ENCODE measurements at places on chromosomes 2 and 18.

- DNase-seq, result no peak
These were observed 441.8 kb downstream of the LRATD1 start for GRCh38 chr2:15074319-15074718.

DNA sequence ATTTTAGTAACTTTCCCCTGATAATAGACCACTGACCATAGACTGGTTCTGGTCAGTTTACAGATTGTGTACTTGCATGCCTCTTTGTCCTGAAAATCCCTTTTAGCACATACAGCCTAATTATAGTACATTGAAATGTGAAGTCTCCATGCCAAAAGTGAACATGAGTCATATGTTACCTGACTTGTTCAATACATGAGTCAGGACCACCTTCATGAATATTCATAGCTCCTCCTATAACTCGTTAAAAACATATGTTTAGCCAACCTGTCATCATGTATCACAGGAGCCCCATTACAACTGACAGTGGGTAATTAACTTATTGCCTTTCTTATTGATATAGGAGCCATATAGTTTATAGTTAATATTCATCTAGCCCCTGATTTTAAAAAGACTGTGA, 78.6 kb downstream of the SH3YL1 start:
- DNase-seq, result no peak

GRCh38 chr2:182642328-182642727, 73.7 kb upstream of the DNAJC10 start:
- DNase-seq, result no peak

- no peak for DNase-seq
These were observed 5.8 kb downstream of the ASIC4 start for GRCh38 chr2:219520079-219520478.

- DNase-seq, result peak; percentile 6
These were observed 62.8 kb downstream of the GALNT14 start for GRCh38 chr2:31075431-31075830.

DNA sequence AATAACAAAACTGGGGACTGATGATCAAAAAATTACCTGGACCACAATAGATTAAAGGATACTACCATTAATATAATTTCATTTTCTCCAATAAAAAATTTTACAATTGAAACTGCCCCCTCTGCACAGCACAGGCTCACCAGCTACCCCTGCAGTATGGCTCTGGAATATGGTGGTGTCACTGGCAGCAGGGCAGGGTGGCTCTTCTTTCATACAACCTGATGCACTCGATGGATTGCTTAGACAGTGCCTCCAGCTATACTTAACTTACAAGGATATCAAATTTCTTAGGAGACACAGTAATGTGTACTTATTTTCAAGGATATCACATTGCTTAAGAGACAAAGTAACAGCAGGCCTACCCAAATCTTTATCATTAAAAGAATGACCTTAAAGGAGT, 124.0 kb downstream of the PRELID3A start:
- no peak for DNase-seq

GRCh38 chr2:128563348-128563687, 244.7 kb upstream of the HS6ST1 start:
- DNase-seq, result peak; percentile 90

- DNase-seq, result no peak
These were observed 166.8 kb upstream of the ID2 start for GRCh38 chr2:8514796-8515758.

GRCh38 chr2:46171996-46172546, 125.1 kb upstream of the EPAS1 start:
- no peak for DNase-seq

GRCh38 chr2:162090109-162090508, 16.1 kb upstream of the DPP4 start:
- no peak for DNase-seq

DNA sequence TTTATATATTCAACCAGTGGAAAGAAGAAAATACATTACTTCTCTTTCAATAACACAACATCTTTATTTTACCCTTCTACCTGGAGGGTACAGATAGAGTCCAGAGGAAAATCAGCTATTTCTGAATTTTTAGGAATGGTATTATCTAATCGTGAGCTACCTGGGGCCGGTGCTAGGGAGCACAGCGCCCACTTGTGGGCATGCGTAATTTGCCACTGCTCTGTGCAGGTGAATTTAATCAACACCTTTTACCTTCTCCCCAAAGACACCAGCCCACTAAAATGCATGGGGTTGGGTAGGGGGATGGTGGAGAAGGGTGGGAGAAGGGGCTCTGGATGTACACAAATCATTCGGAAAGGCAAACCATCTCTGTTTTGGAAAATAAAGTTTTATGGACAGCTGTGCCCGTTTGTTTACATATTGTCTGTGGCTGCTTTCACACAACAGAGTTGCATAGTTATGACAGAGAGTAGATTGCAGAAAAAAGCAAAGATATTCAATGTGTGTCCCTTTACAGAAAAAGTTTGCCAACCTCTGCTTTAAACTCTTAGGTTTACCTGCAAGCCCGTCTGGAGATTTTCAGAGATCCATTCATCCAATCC, 51.5 kb upstream of the DCC start:
- DNase-seq, result no peak

DNA sequence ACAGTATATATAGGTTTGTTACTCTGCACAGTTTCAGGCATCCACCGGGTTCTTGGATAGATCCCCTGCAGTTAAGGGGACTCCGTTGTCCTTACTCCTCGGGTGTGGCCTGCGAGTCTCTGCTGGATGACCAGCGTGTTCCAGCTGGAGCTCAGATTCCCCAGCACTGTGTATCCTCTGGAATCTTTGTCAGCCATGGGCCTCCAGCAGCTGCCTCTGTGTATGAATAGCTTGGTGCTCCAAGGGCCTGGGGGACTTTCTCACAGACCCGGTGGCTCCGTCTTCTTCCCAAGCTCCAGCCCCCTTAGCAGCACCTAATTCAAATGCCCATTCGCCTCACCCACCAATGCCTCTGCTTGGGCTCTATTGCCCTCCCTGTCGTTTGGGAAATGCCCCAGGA, 6.3 kb downstream of the ANO7 start:
- DNase-seq, result no peak

DNA sequence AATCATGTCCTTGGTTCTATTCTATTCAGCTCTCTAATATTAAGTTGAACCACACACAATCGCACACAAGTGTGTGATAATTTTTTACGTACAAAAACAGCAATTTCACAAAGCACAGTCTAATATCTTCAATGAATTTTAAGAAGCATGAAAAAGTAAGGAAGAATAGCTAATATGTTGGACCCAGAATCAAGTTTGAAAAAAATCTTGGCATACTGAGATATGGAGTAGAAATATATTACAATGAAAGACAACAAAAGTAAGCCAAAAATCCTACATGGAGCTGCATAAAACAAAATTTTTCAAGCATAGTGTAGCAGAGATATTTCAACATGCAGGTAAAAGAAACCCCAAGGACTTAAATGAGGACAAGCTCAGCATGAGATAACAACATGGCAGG, 219.1 kb upstream of the RND3 start:
- peak; percentile 16 for DNase-seq

- DNase-seq, result no peak
These were observed 22.2 kb upstream of the MLPH start for GRCh38 chr2:237464757-237465391.

DNA sequence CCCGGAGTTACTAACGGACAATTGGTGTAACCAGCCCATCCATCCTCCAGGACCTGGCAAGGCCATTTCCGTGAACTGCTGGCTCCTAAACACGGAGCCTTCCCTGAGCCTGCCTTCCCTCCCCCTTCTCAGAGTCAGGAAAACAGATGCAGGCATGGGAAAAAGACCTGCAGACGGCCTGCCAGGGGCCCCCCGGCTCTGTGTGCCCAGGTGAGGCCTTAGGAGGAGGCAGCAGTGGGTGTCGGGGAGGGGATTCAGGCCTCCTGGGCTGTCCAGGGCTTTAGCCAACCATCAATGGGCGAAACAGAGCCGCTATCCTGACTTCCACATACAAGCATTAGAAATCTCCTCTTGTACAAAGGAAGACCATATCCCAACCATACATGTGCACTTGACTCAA, 68.3 kb upstream of the BOD1L2 start:
- DNase-seq, result no peak

- DNase-seq, result no peak
These were observed 25.7 kb downstream of the SULT1C4 start for GRCh38 chr2:108403494-108403893.

DNA sequence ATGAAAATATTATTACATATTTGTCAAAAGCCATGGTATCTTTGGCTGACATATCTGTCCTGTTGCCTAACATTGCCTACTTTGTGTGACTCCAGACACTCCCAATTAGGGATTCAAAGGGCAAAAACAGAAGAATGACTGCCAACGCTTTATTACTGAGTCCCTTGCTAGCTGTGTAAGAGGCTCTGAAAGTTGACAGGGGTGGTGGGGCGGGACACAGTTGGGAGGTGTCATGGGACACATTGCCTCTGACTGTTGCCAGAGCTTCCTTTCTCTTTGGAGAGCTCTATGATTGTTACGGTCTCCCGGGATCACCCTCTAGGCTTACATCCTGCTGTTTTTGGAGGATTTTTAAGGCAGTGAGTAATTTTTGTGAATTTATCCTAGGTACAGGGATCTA, 249.6 kb upstream of the ACVR2A start:
- no peak for DNase-seq

DNA sequence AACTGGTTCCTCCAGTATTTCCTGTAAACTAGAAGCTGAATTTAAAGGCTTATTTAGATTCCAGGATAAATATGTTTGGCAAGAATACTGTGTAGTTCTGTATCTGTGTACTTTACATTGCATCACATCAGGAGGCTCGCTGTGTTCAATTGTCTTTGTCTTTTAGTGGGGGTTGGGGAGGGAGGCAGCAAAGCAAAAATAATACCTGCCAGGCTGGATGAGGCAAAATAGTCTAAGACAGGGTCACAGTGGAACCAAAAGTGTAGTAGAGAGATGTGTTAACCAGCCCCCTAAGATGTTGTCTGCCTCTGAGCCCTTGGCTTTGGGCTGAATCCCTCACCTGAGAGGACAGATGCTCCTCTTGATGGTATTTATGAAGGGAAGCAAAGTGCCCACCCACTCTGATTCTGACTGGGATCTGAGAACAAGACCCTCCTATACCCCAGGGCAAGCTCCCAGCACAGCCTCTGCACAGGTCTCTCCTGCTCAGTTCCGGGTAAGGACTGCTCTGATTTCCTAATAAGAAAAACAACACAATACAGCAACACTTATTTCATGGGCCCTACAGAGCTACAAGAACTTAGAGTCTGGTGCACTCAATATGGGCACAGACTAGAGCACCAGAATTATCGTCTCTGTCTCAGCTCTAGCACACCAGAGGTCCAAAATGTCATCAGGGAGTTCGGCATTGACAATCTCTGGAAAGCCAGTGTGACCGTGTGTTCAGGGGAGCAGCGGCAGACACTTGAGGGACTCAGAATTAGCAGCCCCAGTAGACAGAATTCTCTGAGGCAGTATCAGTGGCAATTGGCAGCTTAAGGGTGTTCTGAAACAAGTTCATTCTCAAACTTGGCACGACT, 7.2 kb upstream of the AFTPH start:
- DNase-seq, result no peak

- no peak for DNase-seq
These were observed 37.1 kb upstream of the ADAM17 start for GRCh38 chr2:9592699-9593098.

DNA sequence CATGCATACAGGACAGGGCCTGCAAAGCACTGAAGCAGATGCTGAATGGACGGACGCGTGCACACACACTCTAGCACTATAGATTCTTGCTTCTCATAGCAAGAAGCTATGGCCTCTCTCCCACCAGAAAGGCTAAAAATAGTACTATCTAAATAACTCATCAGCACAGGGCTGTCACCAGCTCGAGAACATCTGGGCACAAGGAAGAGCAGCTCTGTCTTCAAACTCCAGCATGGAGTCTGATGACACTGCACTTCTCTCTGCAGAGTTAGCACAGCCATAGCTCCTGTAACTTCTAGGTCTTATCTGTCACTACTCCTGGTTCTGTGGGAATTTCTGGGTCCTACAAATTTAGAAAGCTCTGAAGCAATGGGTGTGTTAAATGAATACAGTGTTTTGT, 123.5 kb downstream of the MYO5B start:
- DNase-seq, result peak; percentile 68

GRCh38 chr2:134491771-134492441, 226.9 kb downstream of the TMEM163 start:
- no peak for DNase-seq

DNA sequence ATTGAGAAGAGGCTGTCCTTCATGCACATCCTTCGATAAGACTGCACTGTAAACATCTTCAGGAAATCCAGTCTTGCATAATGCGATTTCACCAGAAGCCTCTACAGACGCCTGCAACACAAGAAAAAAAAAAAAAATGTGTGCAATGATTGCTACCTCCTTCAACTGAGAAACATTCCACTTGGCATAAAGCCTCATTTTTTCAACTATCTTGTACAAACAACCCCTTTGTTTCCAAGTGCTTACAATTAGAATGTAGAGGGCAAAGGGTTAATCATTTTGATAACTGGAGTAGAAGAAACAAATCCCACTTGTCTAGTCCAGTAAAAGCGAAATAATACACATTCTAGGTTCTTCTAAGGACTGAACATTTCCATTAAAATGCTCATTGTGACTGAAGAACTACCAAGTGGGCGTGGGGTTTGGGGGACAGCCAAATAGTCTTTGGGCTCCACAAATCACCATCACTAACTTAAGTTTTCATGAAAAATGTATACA, 29.2 kb downstream of the CDH2 start:
- DNase-seq, result no peak

GRCh38 chr2:109655287-109655686, 41.1 kb downstream of the SOWAHC start:
- DNase-seq, result no peak

- DNase-seq, result no peak
These were observed 355.3 kb upstream of the RAB12 start for GRCh38 chr18:8253944-8254343.

GRCh38 chr2:164722616-164723338, 101.5 kb upstream of the GRB14 start:
- DNase-seq, result no peak

- no peak for DNase-seq
These were observed 5.2 kb upstream of the C18orf63 start for GRCh38 chr18:74310411-74310810.

DNA sequence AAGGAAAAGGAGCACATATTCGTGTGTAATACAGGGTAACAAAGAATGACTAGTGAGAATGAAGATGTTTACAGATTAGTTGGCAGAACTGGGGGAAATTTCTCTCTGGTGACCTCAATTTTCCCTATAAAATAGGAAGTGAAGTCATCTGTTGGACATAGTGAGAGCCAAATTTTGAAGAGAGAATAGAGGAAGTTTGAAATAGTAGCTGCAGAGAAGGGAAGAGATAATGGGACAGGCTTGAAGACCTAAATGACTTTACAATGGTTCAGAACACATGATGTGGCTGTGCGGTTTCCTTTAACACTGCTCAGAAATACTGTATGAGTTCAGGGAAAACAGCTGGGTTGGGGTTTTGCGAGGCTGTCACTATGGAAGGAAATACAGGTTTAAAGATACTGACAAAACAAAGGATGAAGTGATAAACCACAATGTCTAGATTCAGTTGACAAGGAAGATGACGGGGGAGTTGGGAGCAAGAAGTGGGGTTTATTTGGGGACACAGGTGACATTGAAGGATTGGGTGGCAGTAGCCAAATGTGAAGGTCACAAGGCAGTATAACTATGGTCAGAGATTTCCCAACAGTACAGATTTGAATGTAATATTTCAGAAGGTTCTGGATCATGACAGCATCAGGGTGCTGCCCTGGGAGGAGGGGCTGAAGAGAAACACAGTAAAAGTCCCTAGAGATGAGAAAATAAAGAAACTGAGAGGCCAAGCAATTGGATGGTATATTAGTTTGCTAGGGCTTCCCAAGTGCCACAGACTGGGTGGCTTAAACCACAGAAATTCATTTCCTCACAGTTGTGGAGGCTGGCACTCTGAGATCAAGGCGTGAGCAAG, 82.6 kb upstream of the TANK start:
- peak; percentile 83 for DNase-seq

- no peak for DNase-seq
These were observed 358.6 kb downstream of the RBM43 start for GRCh38 chr2:150903055-150903454.
